ENCODE measurements at places on chromosomes 7 and 10.

DNA sequence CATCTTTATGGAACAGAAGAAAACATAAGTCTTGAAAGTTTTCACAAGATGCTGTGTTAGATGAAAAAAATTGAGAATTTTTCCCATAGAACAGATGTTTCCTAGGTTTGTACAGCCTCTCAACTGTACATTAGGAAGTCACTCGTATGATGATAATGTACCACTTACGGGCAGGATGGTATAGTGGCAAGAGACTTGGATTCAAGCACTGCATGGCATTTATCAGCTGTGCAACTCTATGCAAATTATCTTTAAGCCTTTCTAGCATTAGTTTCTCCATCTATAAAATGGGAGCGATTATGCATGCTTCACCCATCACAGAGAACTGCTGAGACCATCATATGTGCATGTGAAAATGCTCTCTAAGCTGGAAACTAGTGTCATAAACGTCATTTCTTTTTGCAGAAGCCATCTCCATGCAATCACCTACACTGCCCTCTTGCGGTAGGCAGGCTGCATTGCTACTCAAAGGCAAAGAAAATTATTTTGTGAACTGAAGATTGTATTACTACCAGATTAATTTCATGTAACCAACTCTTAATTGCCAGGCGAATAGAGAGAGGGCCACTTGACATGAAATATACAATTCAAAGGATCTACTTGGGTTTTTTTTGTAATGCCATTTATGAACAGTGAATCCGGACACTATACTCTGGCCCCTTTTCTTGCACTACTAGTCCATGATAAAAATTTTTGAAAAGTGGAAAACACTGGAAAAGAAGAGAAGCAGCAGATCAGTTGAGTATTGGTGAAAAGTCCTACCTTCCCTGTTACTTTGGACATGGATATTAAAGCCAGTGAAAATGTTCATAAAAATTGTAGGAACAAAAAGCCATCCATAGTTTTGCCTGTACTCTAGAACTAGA lies 102.3 kb downstream of the JAZF1 start:
- DNase-seq: peak; percentile 23

DNA sequence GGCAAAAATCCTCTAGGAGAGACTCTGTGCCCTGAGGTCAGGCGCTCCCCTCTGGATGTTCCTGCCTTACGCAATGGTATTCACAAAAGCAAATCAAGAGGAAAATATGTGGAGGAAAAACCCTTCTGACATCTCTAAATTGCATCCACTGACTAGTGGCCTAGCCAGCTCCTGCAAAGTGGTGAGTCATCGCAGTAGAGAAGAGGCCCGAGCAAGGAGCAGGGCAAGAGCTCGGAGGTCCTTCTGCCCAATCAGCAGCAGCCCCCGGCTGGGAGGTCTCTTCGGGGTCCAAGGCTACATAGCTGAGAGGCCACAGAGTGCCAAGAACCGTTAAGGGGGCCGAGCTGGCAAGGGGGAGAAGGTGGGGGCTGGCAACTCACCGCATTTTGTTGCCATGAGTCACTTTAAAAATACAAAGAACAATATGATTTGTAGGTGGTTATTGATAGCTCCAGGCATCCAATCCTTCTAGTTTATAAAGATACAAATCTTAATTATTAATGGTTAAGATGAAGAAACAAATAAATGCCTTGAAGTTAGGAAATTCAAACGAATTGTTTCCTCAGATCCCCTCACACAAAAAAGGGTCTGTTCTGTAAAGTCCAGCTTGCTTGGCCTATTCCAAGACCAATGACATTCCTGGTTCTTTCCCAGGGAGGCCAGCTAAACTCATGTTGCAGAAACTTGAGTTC lies 161.6 kb downstream of the PKD1L1 start:
- DNase-seq: no peak

GRCh38 chr7:69173846-69174245 lies 424.4 kb upstream of the AUTS2 start:
- DNase-seq: no peak

- DNase-seq: no peak
These were observed 5.0 kb downstream of the ZYX start for GRCh38 chr7:143385891-143386781.
